Pancreas (tissue), 10 donors: ENCODE measurements at places on chromosomes 1 and 21. TPM values are rescaled to one million over a fixed set of nuclear protein-coding genes. Genes with fewer than 3 reads are reported as not detected.

DNA sequence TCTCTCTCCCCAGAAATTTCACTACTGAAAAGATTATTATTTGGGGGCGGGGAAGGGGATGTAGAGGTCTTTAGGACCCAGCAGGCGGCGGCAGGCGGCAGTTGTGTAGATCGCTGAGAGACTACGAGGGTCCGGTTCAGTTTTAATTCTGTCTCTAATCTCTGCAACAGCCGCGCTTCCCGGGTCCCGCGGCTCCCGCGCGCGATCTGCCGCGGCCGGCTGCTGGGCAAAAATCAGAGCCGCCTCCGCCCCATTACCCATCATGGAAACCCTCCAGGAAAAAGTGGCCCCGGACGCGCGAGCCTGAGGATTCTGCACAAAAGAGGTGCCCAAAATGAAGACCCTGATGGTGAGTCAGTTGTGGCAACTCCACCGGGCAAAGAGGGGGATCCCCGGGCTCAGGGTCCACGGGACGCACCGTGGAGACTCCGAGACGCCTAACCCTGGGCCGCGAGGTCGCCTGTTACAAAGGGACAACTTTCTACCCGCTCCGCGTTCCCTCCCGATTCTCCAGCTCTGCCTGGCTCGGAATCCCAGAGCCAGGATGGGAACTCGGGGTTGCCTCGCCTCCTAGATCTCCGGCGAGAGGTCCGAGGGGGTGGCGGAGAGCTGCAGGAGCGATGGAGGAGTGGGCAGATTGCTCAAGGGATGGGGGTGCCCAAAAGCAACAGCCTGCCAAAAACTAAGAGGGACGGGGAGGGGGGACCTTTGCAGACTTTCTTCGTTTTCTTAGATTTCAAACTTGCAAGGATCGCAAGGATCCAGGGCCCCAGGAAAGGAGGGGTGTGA, at the start of gene ST6GALNAC5:
Gene ST6GALNAC5, plus strand, starts transcription at position 139 of the 789 bp plus-strand sequence.
- peak; percentile 12 for DNase-seq
- peak within 1 kb of the TSS; percentile 41 for H3K4me3 ChIP-seq
- no peaks in the 10 kb centered on the region for H3K36me3 ChIP-seq
- H3K27me3 ChIP-seq, result no peaks in the 10 kb centered on the region

DNA sequence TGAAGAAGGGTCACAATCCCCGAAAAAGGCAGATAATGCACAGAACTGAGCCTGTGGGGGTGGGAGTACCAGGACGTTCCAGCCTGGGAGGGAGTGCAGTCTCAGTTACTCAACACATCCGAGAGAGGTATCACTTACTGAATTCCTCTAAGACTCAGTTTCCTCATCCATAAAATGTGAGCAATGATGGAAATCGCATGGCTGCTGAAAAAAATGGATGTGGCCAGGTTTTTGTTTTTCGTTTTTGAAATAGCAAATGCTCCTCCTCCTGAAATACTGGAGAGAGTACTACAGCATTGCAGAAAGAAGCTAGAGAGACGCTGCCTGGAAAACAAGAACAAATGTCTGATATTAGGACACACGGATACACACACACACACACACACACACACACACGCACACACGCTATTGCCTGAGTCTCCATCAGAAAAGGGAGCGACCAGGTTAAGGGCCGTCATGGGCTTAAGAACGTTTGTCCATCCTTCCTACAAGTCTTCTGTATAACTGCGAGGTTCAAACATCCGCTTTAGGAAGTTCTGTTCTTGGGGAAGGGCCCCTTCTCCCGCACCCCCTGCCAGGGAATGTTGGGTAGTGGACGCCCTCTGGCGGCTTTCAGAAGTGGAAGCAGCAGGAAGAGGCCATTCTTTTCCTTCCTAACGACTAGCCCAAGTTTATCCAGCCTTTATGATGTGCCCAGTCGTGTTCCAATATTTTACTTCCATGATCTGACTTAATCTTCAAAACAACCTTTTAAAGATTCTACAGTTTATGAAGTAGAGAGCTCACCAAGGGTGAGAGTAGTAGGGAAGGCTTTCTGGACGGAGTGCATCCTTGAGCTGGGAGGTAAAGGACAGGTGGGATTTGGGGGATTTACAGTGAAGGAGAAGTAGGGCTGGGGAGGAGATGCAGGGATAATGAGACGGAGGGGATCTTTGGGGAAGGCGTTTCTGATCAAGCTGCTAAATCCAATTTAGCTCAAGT, 699 bp upstream of the NES start:
- no peak overlapping the region for H3K27ac ChIP-seq
- DNase-seq, result peak; percentile 41
- H3K4me3 ChIP-seq, result no peak overlapping the region
- H3K36me3 ChIP-seq, result no peaks in the 10 kb centered on the region
- peaks cover 23% of the 10 kb centered on the region for H3K27me3 ChIP-seq
- no peaks in the 10 kb centered on the region for H3K4me1 ChIP-seq

- H3K27me3 ChIP-seq, result no peaks in the 10 kb centered on the region
- no peaks in the 10 kb centered on the region for H3K36me3 ChIP-seq
- no peak overlapping the region for H3K4me3 ChIP-seq
- no peaks in the 10 kb centered on the region for H3K4me1 ChIP-seq
- H3K27ac ChIP-seq, result no peak overlapping the region
These were observed 34.8 kb upstream of the DUSP10 start for GRCh38 chr1:221776495-221777301.

PHGDH gene
- polyA plus RNA-seq, result 46.2 TPM

EFNA3 gene
- 0.99 TPM for polyA plus RNA-seq

FMOD gene
- 6.5 TPM for polyA plus RNA-seq

GRCh38 chr1:52554756-52555155, 1.9 kb upstream of the TUT4 start:
- no peaks in the 10 kb centered on the region for H3K36me3 ChIP-seq
- peaks cover 17% of the 10 kb centered on the region for H3K4me1 ChIP-seq
- no peak overlapping the region for H3K4me3 ChIP-seq
